ENCODE measurements at places on chromosomes 3 and 15.

DNA sequence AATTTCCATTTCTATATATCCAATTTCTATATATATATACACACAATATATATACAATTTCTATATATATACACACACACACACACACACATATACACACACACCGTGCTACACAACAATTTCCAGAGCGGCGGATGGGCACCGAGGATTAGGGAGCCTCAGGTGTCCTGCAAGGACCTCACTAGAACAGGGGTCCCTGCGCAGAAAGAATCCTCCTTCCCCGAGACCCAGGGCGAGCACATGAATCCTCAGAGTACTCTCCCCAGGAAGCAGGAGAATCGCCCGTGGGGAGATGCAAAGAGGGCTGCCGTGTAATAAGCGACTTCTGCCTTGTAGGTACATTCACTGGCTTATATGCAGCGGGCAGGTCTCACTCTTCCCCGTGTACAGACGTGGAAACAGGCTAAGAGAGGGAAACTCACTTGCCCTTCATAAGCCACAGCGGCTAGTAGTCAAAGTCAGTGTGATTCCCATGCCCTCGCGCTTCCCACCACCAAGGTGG is 467 bp downstream of the PIF1 start:
- no peak for DNase-seq

DNA sequence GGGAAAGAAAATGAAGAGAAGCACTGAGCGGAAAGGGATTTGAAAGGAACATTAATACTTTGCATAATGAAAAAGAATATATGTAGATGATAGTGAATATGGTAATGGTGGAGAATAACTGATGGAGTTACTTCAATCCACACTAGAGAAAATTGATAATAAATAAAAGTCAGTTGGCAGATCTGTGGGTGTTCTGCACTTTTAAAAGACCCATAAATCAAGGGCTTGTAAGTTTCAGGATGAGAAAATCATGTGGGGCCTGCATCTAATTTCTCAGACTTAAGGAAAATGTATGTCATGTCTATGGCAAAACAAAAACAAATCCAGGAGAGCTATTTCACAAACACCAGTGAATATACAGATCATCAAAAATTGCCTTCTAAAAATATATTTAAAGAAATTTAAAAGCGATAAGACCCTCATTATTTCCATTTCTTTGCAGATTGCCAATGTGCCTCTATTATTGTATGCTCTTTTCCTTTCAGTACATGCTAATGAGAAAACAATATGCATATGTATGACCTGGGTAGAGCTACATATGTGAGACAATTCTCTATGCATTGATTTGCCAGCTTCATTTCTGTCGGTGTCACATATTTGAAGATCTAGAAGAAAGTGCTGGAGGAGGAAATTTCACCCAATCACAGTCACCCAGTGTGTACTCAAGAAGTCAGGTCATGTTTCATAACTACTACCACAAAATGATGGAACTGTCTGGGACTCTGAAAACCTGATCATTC is 269.9 kb upstream of the PDZRN3 start:
- DNase-seq, result no peak

- DNase-seq, result no peak
Observed at GRCh38 chr15:68239025-68239424, 9.5 kb upstream of the CLN6 start.

GRCh38 chr3:130792246-130792645 is 45.6 kb upstream of the PIK3R4 start:
- no peak for DNase-seq

DNA sequence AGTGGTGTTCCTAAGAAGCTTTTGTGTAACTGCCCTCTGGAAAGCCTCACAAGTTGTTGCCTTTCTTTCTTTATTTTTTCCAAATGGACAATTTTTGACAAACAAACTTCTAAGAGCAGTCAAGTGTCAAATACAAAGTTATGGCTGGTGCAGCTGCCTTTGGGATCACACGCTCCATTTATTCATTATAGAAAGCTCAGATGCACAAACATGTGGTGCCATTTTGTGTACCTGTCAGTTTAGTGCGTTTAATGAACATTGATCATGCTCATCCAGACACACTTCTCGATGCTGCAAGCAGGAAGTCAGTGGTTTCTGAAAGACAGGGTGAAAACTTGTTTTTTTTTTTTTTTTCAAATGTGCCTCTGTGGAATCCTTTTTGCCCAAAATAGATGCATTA is 324.5 kb downstream of the CNTN4 start:
- DNase-seq, result no peak

- no peak for DNase-seq
Observed at GRCh38 chr3:72555714-72556113, 292.5 kb downstream of the SHQ1 start.

DNA sequence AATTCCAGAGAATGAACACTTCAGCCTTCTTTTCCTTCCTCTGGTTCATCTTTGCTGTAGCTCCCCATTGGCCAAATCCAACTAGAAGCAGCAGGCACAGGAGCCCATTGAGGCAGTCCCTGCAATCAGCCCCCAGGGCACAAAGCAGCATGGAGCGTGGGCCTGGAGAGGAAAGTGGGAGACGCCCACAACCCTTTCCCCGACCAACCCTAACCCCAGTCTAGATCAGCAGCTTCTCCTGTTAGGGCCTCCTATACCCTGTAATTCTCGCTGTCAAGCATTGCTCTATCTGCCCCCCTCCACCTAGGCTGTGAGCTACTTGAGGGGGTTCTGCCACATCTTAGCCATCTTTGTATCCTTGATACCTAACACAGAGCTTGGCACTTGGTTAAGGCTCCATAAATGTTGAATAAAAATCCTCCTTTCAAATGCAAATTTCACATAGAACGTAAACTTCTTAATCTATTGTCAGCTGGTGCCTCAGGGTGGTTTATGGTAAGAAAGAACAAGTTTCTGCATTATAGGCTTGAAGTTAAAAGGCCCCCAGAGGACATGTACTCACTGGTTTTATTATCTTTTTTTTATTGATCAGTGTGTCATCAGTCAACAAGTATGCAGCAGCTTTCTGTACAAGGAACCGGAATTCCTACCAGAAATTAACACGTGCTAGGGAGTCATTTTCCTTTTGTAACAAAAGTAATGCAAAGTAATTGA is 97.9 kb upstream of the PFN2 start:
- no peak for DNase-seq

GRCh38 chr3:192397012-192397411 is 330.3 kb downstream of the FGF12 start:
- DNase-seq, result no peak

DNA sequence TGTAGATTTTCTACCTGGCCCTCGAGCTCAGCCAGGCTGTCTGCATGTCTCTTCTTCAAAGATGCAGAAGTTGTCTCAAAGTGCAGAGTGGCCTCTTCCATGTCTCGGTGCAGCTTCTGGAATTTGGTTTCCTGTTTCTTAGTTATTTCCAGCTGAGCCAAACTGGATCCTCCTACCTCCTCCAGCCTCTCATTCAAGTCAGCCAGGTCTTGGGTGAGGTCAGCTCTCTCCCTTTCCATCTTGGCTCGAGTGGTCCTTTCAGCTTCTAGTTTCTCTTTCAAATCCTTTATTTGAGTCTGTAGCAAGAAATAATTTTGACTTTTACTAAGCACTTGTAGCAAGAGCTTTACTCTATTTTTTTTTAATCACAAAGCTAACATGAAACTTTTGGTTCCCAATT is 81.8 kb downstream of the MYH15 start:
- DNase-seq, result no peak

DNA sequence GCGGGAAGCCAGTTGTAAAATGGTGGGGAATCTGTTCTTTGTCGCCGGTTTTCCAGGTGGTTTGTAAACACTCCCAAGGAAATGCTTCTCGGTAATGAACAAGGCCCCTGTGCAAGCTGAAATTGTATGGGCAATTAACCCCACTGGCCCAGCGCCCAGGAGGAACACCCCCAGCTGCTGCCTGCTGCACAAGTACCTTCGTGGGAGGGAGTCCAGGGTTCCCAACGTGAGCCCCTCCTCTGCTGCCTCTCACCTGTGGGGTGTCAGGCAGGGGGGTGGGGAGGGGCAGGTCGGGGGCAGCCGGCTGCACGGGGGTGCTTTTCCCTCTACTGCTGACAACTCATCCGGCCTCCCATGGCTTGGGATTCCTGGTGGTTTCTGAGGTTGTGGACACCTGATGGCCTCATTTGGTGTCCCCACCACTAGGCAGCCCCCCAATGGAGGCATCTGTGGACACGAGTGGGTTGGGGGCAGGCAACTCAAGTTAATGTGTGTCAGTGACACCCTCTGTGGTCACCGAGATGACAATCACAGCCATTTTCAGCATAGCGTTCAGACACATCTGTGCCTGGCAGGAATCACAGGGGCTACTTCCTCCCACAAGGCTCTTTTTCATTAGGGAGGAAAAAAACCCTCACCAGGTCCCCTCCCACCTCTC is 35.6 kb upstream of the PRR23E start:
- no peak for DNase-seq

- DNase-seq, result no peak
Observed at GRCh38 chr3:57852896-57853295, 96.8 kb downstream of the SLMAP start.

GRCh38 chr15:101123222-101123910 is 128.5 kb downstream of the CHSY1 start:
- DNase-seq, result no peak

Data from activated CD8-positive, alpha-beta memory T cell treated with anti-CD3 and anti-CD28 coated beads for 48 hours (primary cell).